ENCODE measurements at places on chromosomes 5 and 9.

GRCh38 chr5:17620627-17621026, 10.4 kb downstream of the TAF11L12 start:
- no peak for DNase-seq

- no peak for DNase-seq
These were observed 3.4 kb downstream of the RPL37 start for GRCh38 chr5:40831346-40832210.

DNA sequence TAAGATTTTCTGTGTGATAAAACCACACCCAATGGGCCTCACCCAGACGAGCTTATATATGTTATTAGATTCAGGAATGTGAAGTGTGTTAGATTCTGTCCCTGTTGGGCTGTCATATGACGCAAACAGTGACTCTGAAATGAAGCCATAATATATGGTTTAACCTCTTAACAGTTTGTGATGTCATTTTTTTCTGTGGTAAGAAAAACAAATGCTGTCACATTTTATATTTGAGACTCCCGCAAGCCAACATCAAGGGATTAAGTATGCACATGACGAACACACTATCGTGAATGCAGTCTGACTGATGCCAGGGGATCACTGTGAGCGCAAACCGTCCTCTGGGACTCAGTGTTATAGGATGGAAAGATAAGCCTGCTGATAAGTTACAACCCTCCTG, 321.7 kb downstream of the SH3GL2 start:
- no peak for DNase-seq

- no peak for DNase-seq
These were observed 1.2 kb downstream of the FBXO10 start for GRCh38 chr9:37575001-37575400.

DNA sequence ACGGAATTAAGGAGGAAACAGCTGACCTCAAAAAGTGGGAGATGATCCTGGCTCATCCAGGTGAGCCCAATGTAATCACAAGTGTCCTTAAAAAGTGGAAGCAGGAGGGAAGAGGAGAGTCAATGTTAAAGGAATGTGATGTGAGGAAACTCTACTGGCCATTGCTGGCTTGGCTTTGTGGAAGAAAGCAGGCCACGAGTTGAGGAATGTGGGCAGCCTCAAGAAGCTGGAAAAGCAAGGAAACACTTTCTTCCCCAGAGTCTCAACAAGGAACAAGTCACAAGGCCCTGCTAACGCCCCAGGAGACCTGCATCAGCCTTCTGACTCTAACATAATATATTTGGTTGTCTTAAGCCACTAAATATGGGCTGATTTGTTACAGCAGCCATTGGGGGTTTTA, 252.8 kb downstream of the PSAT1 start:
- no peak for DNase-seq

Data from stimulated activated CD8-positive, alpha-beta memory T cell treated with anti-CD3 and anti-CD28 coated beads, Interleukin-4, amount 100 ng/mL, for 4 hours (primary cell).